ENCODE measurements at places on chromosomes 3 and 15. TPM values are rescaled to one million over a fixed set of nuclear protein-coding genes. Genes with fewer than 3 reads are reported as not detected.

DNA sequence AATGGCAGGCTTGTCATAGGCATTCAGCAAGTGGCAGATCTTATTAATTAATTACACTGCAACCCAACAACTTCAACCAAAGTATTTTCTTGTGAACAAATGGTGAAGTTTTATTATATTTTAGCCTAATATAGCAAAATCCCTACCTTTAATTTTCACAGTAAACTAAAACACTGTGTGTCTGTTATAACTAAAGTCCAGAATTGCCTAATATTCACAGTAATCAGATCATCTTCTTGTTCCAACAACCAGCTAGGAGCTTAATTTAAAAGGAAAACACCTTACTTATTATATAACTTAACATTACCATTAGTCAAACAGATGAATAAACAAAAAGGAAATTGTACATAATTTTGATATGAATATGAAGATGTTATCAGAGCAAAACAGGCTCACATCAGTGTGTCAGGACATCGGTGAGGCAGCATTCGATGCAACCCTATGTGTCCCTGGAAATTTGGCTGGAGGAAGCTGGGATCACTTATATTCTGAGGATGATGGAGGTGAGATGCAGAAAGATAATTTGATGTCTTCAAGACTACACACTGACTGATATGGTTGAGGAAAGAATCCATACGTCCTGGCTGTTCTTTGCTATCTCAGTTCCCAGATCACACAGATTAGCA, 189.3 kb upstream of the EIF1B start:
- H3K27ac ChIP-seq: no peak overlapping the region
- H3K4me1 ChIP-seq: no peaks in the 10 kb centered on the region
- DNase-seq: no peak
- H3K4me3 ChIP-seq: no peak overlapping the region
- no peaks in the 10 kb centered on the region for H3K27me3 ChIP-seq
- no peaks in the 10 kb centered on the region for H3K36me3 ChIP-seq

DNA sequence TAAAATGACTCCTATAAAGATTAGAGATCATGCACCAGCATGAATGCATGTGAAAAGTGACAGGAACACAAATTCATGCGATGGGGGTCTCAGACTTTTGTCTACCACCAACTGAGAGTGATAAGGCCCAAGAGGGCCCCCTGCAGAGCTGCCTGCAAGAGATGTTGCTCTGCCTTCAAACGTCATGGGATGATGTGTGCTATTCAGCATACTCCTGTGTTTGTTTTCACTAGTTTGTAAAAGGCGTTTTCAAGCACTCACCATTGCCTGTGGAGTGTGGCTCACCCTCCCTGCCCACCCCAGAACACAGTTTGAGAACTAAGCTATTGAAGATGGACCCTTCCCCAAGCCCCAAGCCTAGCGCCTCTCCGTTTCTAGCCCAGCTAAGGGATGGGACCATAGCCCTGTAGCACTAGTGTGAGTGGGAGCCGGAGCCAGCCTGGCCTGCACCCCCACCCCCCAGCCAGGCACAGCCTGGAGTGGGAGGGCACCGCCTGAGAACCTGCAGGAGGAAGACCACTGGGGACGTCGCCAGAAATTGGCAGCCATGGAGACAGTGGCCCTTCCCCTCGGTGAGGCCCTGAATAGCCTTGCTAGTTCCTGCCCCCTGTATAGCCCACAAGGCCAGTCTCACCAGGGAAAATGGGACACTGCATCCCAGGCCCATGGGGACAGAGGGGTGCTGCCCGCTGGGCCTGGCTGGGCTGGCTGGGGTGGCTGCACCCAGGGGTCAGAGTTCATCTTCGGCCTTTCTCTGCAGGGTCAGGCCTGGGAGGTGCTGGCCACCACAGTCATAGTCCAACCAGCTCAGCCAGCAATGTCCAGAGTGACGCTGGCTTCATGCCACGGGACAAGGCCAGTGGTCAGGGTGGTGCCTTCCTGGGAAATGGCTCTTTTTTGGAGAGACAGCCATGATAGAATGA, 22.6 kb upstream of the KLF13 start:
- no peak overlapping the region for H3K4me3 ChIP-seq
- H3K36me3 ChIP-seq: no peaks in the 10 kb centered on the region
- peaks cover 5% of the 10 kb centered on the region for H3K4me1 ChIP-seq

GRCh38 chr3:40129981-40130380, 179.5 kb upstream of the EIF1B start:
- no peaks in the 10 kb centered on the region for H3K36me3 ChIP-seq
- H3K27ac ChIP-seq: no peak overlapping the region
- DNase-seq: no peak
- H3K4me3 ChIP-seq: no peak overlapping the region
- H3K4me1 ChIP-seq: no peaks in the 10 kb centered on the region
- no peaks in the 10 kb centered on the region for H3K27me3 ChIP-seq

- no peaks in the 10 kb centered on the region for H3K36me3 ChIP-seq
- no peak overlapping the region for H3K4me3 ChIP-seq
Observed at GRCh38 chr3:152656214-152656971, 178.5 kb upstream of the P2RY1 start.

GRCh38 chr3:106333911-106334618, 465.3 kb upstream of the CBLB start:
- no peaks in the 10 kb centered on the region for H3K4me1 ChIP-seq
- no peaks in the 10 kb centered on the region for H3K27me3 ChIP-seq
- no peak overlapping the region for H3K27ac ChIP-seq
- H3K4me3 ChIP-seq: no peak overlapping the region
- no peak for DNase-seq

GRCh38 chr3:4571690-4572334, 78.7 kb downstream of the ITPR1 start:
- DNase-seq: no peak
- H3K4me1 ChIP-seq: no peaks in the 10 kb centered on the region
- no peak overlapping the region for H3K27ac ChIP-seq
- H3K36me3 ChIP-seq: no peaks in the 10 kb centered on the region
- no peak overlapping the region for H3K4me3 ChIP-seq

- peaks cover 6% of the 10 kb centered on the region for H3K4me1 ChIP-seq
- H3K36me3 ChIP-seq: peaks cover 27% of the 10 kb centered on the region
- no peaks in the 10 kb centered on the region for H3K27me3 ChIP-seq
- H3K27ac ChIP-seq: no peak overlapping the region
- no peak overlapping the region for H3K4me3 ChIP-seq
Observed at GRCh38 chr3:18417904-18418572, 7.1 kb downstream of the SATB1 start.

C3orf85 gene
- not detected for polyA plus RNA-seq

TBC1D23 gene
- 19.8 TPM for polyA plus RNA-seq

GRCh38 chr3:60877188-60877587, 374.1 kb downstream of the FHIT start:
- no peaks in the 10 kb centered on the region for H3K36me3 ChIP-seq
- no peak for DNase-seq
- H3K4me3 ChIP-seq: no peak overlapping the region
- no peaks in the 10 kb centered on the region for H3K4me1 ChIP-seq
- H3K27ac ChIP-seq: no peak overlapping the region

GRCh38 chr3:167487556-167487955, 13.7 kb upstream of the SERPINI2 start:
- H3K36me3 ChIP-seq: no peaks in the 10 kb centered on the region
- H3K4me1 ChIP-seq: no peaks in the 10 kb centered on the region
- H3K27ac ChIP-seq: no peak overlapping the region

DNA sequence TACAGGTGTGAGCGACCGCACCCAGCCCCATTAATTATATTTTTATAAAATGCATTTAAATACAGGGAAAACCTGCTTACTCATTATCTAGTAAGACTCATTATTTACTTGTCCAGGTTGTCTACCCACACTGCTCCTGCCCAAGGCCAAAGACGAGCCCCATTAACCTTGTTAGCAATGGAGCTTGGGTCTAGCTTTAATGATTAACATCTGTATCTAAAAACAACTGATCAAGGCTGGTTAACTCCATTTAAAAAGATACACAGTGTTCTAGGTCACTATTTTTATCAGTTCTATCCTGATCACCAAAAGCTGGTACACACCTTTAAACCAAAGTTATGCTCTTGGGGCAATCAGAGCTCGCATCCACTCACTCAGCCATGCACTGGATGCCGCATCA, 10.4 kb upstream of the NCKIPSD start:
- peaks cover 6% of the 10 kb centered on the region for H3K4me1 ChIP-seq
- H3K36me3 ChIP-seq: peaks cover 44% of the 10 kb centered on the region
- H3K27ac ChIP-seq: no peak overlapping the region

VEPH1 gene
- polyA plus RNA-seq: 14.6 TPM

GALNT15 gene
- 8.4 TPM for polyA plus RNA-seq

DNA sequence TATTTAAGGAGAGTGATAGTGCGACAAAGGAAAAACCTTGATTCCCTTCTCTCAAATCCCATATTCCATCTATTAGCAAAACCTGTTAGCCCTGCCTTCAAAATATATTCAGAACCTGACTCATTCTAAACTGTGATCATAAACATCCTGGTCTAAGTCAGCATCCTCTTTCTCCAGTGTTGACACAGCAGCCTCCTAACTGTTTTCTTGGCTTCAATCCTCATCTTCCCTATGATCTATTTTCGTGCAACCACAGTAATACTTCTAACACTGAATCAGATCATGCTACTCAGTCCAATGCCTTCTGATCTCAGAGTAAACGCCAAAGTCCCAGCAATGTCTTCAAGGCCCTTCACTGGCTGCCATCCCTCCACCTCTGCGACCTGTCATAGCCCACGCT, 785.1 kb downstream of the EDEM1 start:
- H3K27ac ChIP-seq: no peak overlapping the region
- H3K27me3 ChIP-seq: no peaks in the 10 kb centered on the region
- DNase-seq: no peak
- H3K4me3 ChIP-seq: no peak overlapping the region
- H3K36me3 ChIP-seq: no peaks in the 10 kb centered on the region
- no peaks in the 10 kb centered on the region for H3K4me1 ChIP-seq

TRIM42 gene
- not detected for polyA plus RNA-seq

DNA sequence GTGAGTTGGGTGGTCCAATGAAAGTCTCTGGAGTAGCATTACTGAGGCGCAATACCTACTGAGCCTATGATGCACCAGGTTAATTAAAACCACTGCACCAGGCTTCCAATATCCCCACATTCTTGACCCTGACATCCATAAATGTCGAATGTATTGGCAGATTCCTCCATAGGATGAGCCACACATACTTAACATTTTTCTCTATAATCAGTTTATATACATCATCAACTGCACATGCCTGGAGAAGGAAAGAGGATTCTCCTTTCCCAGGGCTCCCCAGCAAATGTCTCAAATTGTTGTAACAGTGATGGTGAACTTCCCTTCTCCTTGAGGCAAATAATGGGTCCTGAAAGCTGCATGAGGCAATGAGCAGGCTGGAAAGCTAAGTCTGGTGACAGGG, 82.3 kb upstream of the LPP start:
- H3K27me3 ChIP-seq: no peaks in the 10 kb centered on the region
- DNase-seq: no peak
- no peak overlapping the region for H3K4me3 ChIP-seq
- no peaks in the 10 kb centered on the region for H3K36me3 ChIP-seq

DNA sequence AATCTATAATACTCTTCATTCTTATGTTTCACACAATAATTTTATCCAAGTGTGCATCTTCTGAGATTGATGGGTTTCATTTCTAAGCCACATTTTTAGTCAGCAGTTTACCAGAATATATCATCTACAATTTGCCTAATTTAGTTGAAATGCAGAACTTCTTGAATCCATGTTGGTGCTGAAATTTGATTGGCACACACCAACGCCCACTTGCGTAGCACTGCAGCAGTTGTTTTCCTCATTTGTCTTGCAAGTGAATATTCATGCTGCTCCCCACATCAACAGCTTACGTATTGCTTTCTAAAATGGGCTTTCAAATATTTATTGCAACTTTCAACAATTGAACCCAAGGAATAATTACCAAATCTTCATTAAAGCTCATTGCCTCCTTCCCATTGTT, 87.8 kb upstream of the CTDSPL start:
- peaks cover 19% of the 10 kb centered on the region for H3K4me1 ChIP-seq
- H3K27me3 ChIP-seq: no peaks in the 10 kb centered on the region
- H3K4me3 ChIP-seq: no peak overlapping the region
- peaks cover 4% of the 10 kb centered on the region for H3K36me3 ChIP-seq

DNASE1L3 gene
- 10.7 TPM for polyA plus RNA-seq

DNA sequence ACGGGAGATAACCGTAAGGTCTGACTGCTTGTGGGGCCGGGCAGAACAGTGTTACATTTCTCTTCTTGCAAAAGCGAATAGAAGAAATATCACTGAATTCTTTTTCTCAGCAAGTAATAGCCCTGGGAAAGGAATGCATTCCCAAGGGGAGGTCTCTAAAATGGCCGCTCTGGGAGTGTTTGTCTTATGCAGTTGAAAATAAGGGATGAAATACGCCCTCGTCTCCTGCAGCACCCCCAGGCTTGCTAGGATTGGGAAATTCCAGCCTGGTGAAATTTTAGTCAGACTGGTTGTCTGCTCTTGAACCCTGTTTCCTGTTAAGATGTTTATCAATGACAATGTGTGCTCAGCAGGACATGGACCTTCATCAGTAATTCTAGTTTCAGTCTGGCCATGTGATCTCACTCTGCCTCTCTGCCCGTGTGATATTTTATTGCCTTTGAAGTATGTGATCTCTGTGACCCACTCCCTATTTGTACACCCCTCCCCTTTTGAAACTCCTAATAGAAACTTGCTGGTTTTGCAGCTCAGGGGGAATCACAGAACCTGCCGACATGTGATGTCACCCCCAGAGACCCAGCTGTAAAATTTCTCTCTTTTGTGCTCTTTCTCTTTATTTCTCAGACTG, 715.6 kb downstream of the ROBO1 start:
- no peak for DNase-seq
- no peaks in the 10 kb centered on the region for H3K36me3 ChIP-seq
- no peaks in the 10 kb centered on the region for H3K27me3 ChIP-seq
- H3K4me3 ChIP-seq: no peak overlapping the region
- no peaks in the 10 kb centered on the region for H3K4me1 ChIP-seq
- H3K27ac ChIP-seq: no peak overlapping the region

DNA sequence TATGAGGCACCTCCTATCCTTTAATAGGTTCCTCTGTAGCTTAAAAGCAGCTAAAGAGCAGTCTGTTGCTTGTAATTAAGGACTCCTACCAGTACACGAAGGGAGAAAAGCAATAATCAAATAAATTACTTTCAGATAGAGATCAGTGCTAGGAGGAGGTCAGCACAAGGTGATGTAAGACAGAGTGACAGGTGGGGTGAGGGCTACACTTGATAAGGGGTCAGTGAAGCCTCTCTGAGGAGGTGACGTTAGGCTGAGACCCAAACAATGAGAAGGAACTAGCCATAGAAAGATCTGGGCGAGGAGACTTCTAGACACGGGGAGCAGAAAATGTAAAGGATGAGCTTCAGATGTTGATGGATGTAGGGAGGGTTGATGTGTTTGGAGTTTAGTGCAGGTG, 57.7 kb upstream of the BLM start:
- H3K27ac ChIP-seq: no peak overlapping the region
- DNase-seq: no peak
- H3K4me3 ChIP-seq: no peak overlapping the region
- no peaks in the 10 kb centered on the region for H3K4me1 ChIP-seq
- H3K27me3 ChIP-seq: no peaks in the 10 kb centered on the region

DNA sequence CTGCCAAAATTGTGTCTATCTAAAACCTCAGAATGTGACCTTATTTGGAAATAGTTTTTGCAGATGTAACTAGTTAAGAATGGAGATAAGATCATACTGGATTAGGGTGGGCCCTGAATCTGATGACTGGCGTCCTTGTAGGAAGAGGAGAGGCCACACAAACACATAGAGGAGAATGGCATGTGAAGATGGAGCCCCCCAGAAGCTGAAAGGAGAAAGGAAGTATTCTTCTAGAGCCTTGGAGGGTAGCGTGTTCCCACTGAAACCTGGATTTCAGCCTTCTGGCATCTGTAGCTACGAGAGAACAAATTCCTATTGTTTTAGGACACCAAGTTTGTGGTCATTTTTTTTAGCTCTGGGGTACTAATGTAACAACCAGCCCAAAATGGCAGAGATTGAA, 423.0 kb upstream of the TPM1 start:
- no peaks in the 10 kb centered on the region for H3K27me3 ChIP-seq
- H3K4me3 ChIP-seq: no peak overlapping the region
- peak overlapping the region; percentile 6 for H3K27ac ChIP-seq
- H3K36me3 ChIP-seq: no peaks in the 10 kb centered on the region
- no peaks in the 10 kb centered on the region for H3K4me1 ChIP-seq

P2RY14 gene
- 2.7 TPM for polyA plus RNA-seq
